Stimulated activated CD4-positive, alpha-beta T cell treated with anti-CD3 and anti-CD28 coated beads, Interleukin-1b, Interleukin-23, amount 100 ng/mL, for 1 hour (primary cell): ENCODE measurements at places on chromosomes 3 and 15.
A peak's percentile ranks its signal among the peaks of the same experiment; 100 is the strongest.

DNA sequence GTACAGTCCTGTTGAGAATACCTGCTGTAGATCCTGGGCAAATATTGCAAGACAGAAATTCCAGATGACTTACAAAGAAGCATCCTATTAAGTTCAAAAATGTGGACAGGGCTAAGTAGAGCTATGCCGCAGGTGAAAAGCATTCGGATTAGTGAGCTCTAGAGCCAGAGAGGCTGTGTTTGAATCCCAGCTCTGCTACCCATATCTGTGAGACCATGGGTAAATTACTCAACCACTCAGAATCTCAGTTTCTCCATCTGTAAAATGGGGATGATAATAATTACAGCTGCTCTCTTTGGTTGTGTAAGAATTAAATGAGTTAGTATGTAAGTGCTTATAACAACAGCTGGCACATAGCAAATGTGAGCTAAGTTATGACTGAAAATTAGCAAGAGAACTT lies 3.9 kb downstream of the ADAMTS7 start:
- DNase-seq: no peak

GRCh38 chr3:30492322-30493192 lies 113.8 kb upstream of the TGFBR2 start:
- no peak for DNase-seq

GRCh38 chr15:33737687-33738601 lies 230.4 kb upstream of the CHRM5 start:
- DNase-seq: no peak

DNA sequence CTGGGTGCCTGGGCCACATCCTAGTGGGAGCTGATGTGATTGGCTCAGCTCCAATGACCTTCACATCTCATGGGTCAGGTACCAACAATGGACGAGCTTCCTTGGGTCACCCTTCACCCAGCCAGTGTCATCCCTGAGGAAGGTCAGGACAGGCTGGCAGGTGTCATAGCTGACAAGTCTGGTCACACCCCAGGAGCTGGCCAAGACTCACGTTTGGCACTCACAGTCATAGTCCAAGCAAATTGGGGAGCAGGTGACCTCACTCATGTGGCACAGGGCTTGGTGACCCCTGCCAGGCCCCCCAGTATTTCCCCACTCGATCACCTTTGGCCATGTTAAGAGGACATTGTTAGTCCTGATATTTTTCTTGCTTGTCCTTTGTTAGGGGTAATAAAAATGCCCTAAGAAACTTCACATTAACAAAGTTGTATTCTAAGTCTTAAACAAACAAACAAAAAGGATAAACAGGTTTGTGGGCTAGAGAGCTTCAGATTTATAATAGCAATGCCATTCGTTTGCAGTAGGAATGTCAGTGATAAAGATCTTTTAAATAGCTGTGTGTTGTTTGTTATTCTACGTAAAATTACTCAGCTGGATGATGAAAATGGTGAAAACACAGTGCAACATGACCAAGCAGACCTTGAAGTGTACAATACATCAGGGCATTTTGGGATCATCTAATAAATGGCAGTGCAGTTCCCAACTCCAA lies 79.5 kb upstream of the POMGNT2 start:
- no peak for DNase-seq

DNA sequence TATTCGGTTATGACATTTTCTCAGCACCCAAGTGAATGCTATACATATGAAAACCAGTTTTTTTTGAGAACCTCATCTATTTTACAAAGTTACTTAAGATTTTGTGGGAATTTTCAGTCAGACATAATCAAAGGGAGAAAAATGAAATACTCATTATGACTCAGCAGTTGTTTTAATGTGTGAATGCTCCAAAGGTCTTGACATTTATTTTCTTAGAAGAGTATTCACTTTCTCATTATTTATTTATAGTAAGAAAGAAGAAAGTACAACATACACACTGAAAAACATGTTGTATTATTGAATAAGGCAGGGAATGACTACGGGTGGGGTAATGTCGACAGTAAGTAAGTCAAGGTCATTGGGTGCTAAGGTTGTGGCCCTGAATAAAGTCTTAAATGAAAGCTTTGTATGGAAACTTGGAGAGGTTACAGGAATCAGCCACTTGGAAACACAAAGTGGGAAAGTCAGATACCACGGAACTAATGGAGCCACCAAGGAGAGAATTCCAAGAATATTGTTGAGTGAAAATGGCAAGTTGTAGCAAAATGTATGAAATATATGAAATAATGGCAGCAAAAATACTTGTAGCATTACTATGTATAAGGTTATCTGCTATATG lies 844.5 kb downstream of the TBL1XR1 start:
- DNase-seq: no peak

DNA sequence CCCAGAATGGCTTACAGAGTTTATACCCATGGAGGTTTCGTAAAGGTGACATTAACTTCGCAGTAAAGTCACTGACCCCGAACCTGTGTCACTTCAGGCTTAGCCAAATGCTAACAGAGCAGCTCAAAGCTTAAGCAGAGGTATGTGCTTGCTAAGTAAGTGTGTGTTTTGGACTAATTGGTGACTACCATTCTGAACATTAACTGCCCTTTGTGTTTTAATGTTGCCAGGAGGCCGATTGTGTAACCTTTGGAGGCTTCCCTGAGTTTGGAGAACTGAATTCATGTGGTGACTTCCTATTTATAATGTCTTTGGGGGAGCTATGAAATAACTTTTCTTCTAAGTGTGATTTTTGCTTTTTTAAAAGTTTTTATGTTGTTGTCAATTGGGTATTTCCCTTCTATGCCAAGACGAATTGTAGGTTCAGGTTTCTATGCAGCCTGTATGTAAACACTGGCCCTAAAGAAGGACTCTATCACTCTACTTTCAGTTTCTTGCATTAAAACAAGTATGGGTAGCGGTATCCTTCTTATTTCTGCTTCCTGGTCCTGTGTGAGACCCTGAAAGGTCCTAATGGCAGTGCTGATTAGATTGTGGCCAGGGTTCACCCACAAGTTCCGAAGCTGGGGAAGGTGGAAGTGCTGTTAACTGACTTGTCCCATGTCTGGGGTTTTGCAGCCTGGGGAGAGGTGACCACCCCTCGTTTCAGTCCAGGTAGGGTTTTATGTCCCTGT lies 86.3 kb downstream of the IGF1R start:
- no peak for DNase-seq

- DNase-seq: no peak
Measured at GRCh38 chr3:62370112-62370857, 3.1 kb downstream of the FEZF2 start.

GRCh38 chr15:62109982-62110851 lies 43.4 kb downstream of the C2CD4A start:
- DNase-seq: no peak

DNA sequence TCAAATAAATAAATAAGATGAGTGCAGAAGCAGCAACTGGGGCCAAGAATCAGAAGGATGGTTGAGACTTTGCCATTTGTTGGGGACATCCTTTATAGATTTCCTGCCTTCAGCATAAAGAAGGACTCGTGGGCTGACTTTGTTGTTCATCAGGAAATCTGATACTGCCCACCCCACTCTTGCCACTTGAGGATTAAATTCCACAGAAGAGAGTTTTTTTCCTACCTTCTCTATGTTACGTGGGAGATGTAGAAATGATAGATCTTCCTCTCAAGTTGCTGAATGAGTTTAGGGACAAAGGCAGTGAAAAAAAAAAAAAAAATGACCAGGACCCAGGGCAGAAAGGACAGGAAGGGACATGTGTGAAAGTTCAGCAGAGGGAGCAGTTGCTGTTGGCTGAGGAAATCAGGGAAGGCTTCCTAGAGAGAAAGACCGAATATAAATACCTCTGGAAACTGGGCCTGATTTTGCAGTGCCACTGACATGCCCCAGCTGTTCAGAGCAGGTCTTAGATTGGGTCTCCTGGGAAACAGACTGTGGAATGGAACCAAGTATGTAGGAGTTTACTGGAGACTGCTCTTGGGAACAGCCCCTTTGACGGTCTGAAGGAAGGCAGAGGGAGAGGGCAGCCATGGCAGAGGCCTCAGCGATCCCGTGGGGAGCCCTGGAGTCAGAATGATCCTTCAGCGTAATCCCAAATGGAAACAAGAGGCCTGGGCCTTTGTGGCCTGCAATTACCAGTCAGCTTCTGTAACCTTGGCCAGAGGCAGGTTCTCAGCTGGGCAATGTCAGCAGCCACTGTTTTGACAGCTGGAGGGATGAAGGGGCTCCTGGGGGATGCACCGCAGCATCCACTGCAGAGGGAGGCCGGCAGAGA lies 50.9 kb downstream of the C3orf20 start:
- DNase-seq: no peak

- no peak for DNase-seq
Measured at GRCh38 chr15:71813723-71814470, 3.5 kb downstream of the NR2E3 start.

DNA sequence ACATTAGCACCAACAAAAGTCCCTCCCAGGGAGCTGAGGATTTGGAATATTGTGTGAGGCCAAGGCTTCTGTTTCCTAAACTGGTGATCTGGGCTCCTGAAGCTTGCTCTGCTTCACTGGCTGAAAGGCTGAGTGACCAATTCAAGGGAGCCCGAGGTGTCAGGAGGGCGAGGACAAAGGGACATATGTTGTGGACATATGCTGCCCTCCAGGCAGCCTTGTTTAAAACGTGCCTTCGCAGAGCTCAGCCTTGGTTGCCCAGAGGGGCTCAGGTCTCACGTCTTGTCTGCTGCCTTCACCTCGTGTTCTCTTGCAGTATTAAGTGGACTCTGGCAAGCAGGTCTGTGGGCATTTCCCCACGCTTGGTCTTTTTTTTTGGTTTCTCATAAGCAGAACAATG lies 7.0 kb downstream of the SLCO3A1 start:
- DNase-seq: no peak

- peak; percentile 9 for DNase-seq
Measured at GRCh38 chr15:45522328-45523165, at the start of gene SLC30A4. Gene SLC30A4 (minus strand): TSS chr15:45522755. CDS start chr15:45522354, 401 bp downstream.
